Colonic mucosa (tissue), 4 donors: ENCODE measurements at places on chromosomes 13 and 19. TPM values are rescaled to one million over a fixed set of nuclear protein-coding genes. Genes with fewer than 3 reads are reported as not detected.

KIRREL2 gene
- 0.13 TPM for total RNA-seq

SOX1 gene
- not detected for total RNA-seq

PCDH9 gene
- total RNA-seq = 1.0 TPM

SPRY2 gene
- 83.3 TPM for total RNA-seq

GRCh38 chr13:20499986-20500385 lies 25.7 kb downstream of the CRYL1 start:
- DNase-seq = no peak
